Endothelial cell (in vitro differentiated cells): ENCODE measurements at places on chromosomes 3 and 15. TPM values are rescaled to one million over a fixed set of nuclear protein-coding genes. Genes with fewer than 3 reads are reported as not detected.

DNA sequence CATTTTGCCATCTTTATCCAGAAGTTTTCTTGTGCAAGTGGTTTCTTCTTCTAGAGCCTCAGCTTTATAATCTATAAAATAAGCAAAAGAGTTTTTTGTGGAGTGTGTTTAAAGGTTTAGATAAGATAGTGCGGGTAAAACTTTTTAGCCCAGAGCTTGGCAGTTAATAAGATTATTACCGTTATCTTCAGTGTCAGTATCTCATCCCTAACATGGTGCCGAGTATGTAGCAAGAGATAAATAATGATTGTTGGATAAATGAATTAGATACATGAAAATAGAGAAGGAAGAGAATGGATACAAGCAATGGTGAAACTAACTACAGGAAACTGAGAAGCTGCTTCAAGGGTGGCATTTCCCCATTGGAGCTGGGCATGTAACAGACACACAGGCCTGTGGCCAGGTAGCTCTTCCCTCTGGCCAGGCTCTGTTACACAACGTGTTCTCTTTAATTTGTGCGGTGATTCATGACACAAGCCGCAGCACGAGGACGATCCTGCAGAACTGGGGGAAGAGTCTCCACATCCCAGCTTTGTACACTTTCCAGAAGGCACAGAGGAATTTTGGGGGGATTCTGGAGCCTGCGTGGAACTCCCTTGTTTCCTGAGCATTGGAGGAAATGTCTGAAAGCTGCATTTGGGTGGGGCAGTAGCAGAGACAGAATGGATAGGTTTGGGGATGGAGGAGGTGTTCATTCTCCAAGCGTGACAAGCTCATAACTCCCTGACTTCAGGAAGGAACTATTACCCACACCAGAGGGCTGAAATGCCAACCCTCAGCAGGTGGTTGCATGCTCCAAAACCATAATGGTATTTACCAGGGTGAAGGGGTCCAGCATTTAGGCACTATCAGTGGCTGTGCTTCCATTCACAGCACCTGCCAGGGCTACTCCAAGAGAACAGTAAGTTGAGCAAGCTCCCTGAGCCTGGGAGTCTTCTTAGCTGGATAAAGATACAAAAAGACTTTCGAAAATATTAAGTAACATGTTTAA is 14.2 kb upstream of the ST6GAL1 start:
- H3K4me1 ChIP-seq: peaks cover 10% of the 10 kb centered on the region
- H3K4me3 ChIP-seq: no peak overlapping the region
- DNase-seq: no peak
- no peak overlapping the region for H3K27ac ChIP-seq

DNA sequence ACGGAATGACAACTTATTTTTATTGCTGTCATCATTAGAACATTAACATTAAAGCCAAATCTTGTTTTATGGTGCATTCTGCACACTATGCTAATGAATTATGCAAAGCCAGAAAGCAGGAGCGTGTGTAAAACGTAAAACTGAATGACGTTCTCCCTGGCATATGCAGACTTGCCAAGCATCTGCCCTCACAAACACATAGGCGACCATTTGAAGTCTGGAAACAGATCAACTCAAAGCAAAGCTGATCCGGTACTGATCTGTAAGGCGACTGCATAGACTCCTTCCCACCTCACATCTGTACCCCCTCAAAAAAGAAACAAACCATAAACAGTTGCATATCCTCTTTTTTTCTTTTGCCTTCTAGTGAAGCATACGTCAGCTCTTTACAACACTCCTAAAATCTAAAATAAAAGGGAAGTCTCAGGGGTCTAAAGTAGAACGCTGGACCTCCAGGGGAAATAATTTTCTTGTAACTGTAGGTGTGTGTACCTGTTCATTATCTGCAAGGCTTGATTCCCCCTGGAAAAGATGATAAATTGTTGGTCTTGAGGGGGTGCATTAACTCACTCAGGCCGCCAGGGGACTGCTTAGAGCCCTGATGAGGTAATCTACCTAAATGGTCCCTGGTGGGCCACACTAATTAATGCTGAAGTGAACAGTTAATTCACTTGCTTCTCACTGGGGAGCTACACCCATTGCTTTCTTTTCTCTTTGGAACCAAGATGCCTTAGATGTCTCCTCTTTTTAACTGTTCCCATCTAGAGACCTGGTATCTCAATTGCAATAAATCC is 231.4 kb downstream of the CDIN1 start:
- H3K36me3 ChIP-seq: peaks cover 3% of the 10 kb centered on the region
- DNase-seq: peak; percentile 9
- H3K27ac ChIP-seq: no peak overlapping the region
- H3K27me3 ChIP-seq: no peaks in the 10 kb centered on the region
- H3K4me3 ChIP-seq: no peak overlapping the region

GRCh38 chr3:15171096-15171495 is 35.0 kb upstream of the CAPN7 start:
- no peaks in the 10 kb centered on the region for H3K36me3 ChIP-seq
- no peak overlapping the region for H3K27ac ChIP-seq
- DNase-seq: no peak
- H3K4me3 ChIP-seq: no peak overlapping the region
- no peaks in the 10 kb centered on the region for H3K27me3 ChIP-seq

- DNase-seq: no peak
- H3K4me1 ChIP-seq: peaks cover 29% of the 10 kb centered on the region
- peak overlapping the region; percentile 83 for H3K4me3 ChIP-seq
- H3K27me3 ChIP-seq: no peaks in the 10 kb centered on the region
- no peaks in the 10 kb centered on the region for H3K36me3 ChIP-seq
Observed at GRCh38 chr3:187750513-187751123, 5.3 kb upstream of the BCL6 start.

DNA sequence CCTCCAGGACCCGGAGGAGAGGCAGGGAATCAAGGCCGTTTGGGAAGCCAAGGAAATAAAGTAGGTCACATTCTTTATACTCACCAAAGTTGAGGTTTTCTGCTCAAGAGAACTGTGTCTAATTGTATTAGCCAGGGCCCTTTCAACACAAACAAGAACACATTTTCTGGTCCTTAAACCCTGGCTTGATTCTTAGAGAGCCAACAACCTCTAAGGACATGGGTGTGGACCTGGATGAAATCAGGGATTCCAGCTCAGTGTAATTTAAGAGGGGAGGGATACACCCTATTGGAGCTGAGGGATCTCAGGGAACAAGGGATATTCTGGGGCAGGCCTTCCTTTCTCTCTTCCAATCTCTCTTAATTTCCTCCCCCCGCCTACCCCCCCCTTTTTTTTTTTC is 104.8 kb downstream of the COL6A6 start:
- no peaks in the 10 kb centered on the region for H3K4me1 ChIP-seq
- no peak for DNase-seq
- no peak overlapping the region for H3K4me3 ChIP-seq
- no peaks in the 10 kb centered on the region for H3K36me3 ChIP-seq

DNA sequence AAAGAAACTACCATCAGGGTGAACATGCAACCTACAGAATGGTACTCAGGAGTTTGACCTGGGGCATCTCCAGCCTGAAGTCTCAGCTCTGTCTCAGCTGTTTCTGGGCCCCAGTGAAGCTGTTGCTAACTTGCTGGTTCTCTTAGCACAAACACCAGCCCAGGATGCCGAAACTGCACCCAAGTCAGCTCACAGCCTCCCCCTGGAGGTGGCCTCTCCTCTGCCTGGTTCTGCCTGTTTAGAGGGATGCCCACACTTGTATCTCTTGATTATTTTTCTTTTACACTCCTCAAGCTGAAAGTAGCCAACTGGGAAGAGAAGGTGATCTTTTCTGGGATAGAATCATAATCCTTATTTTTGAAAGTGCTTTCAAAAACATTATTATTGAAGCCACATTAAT is 289.0 kb upstream of the RASGRP1 start:
- no peaks in the 10 kb centered on the region for H3K36me3 ChIP-seq
- no peaks in the 10 kb centered on the region for H3K4me1 ChIP-seq
- no peak overlapping the region for H3K27ac ChIP-seq
- H3K4me3 ChIP-seq: no peak overlapping the region

DNA sequence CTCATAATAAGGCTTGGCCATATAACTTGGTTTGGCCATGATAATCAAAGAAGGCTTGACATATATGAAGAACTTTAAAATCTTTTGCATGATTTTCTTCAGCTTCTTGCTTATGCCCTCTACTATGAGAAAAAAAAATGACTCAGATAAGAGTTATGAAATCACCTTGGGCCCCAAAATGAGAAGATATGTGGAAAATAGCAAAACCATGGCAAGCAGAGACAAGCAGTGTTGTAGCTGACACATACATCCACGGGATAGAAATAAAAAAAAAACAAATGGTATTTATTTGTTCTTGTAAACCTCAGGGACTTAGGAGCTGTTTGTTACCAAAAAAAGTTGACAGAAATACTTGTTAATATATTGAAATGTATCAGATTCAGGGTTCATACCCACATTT is 614.8 kb upstream of the BCHE start:
- no peak for DNase-seq
- H3K36me3 ChIP-seq: no peaks in the 10 kb centered on the region
- H3K27ac ChIP-seq: no peak overlapping the region
- H3K4me3 ChIP-seq: no peak overlapping the region

DNA sequence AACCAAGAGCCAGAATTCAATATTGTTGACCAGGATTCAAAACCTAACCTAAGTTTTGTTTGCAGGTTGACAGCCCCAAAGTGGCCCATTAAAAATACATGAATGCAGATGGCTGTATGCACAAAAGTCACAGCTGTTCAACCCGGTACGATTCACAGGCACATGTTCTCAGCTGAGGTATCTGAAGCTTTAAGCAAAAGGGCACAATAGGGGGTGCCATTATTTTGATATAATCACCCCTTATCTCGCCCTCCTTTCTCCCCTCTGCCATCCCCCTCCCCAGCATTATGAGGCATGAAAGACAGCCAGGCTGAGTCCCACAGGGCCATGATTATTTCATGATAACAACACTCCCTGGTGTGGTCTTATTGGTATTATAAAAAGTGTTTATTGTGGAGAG is 264.9 kb downstream of the EBLN2 start:
- no peak for DNase-seq
- H3K27ac ChIP-seq: no peak overlapping the region
- peaks cover under 1% of the 10 kb centered on the region for H3K27me3 ChIP-seq
- H3K36me3 ChIP-seq: no peaks in the 10 kb centered on the region
- no peaks in the 10 kb centered on the region for H3K4me1 ChIP-seq
- no peak overlapping the region for H3K4me3 ChIP-seq

- no peaks in the 10 kb centered on the region for H3K36me3 ChIP-seq
- no peak overlapping the region for H3K4me3 ChIP-seq
- peaks cover 4% of the 10 kb centered on the region for H3K27me3 ChIP-seq
- no peak for DNase-seq
Observed at GRCh38 chr3:141686466-141687291, 51.4 kb upstream of the RNF7 start.

DNA sequence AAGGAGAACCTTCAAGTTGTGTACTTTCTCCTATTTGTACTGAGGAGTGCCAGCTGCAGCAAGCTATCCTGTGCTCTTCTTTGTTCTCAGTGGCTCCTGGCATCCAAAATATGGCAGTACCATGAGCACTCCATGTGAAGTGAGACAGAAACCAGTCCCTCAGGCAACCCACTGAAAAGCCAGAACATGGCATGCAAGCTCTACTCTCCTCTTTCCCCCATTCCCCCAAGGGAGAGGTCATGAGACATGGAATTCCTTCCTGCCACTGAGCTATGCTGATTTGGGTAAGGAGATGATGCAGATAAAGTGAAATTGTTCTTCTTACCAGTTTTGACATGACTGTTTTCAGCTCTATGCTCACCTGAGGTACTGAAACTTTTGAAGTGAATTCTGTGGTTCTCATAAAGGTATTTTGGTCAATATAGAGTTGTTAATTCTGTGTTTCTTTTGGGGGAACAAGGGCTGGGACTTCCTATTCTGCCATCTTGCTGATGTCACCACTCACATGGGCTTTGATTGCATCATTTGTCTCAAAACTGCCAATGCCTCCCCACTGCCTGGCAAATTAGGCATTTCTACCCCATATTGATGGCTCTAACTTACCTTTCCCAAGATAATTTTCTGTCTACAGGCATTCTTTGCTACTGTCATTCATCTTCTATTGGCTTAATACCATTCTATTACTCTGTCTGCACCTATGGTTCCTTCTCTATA is 22.8 kb upstream of the CEP152 start:
- H3K27ac ChIP-seq: no peak overlapping the region
- H3K27me3 ChIP-seq: no peaks in the 10 kb centered on the region
- DNase-seq: no peak
- H3K36me3 ChIP-seq: peaks cover 14% of the 10 kb centered on the region
- H3K4me3 ChIP-seq: no peak overlapping the region

DNA sequence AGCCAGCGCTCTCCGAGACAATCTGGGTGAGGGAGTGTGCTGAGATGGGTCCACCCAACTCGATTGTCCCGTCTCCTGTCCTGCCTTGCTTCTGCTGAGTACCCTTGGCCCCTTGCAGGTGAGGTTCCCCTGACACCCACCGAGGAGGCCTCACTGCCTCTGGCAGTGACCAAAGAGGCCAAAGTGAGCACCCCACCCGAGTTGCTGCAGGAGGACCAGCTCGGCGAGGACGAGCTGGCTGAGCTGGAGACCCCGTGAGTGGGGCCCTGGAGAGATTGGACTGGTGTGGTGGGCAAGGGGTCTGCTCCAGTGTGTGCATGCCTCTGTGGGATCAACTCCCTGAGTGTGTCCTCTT is 23.6 kb downstream of the NBEAL2 start:
- H3K4me1 ChIP-seq: peaks cover 2% of the 10 kb centered on the region
- DNase-seq: no peak
- H3K27me3 ChIP-seq: peaks cover 7% of the 10 kb centered on the region
- H3K4me3 ChIP-seq: no peak overlapping the region
- peaks cover 37% of the 10 kb centered on the region for H3K36me3 ChIP-seq

DNA sequence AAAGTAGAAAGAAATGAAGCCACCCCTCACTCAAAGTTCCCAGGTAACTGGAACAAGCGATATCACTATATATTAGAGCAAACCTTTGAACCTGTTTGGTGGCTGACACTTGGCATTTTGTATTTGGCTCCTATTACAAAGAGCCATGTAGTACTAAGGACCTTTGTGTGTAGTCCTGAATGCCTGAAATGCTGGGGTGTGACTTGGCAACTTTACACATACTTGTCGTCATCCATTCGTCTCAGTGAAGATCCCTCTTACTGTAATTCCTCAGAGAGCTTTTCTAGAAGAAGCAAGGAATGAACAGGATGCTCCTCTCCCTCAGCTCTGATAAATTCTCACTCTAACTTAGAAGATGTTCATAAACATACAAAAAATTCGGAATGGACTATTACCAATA is 216.1 kb upstream of the CDIN1 start:
- H3K27me3 ChIP-seq: no peaks in the 10 kb centered on the region
- DNase-seq: no peak
- H3K27ac ChIP-seq: no peak overlapping the region
- no peaks in the 10 kb centered on the region for H3K36me3 ChIP-seq

GRCh38 chr15:101213147-101213546 is 38.7 kb downstream of the CHSY1 start:
- no peak overlapping the region for H3K4me3 ChIP-seq
- no peaks in the 10 kb centered on the region for H3K4me1 ChIP-seq
- no peak overlapping the region for H3K27ac ChIP-seq

- H3K4me1 ChIP-seq: no peaks in the 10 kb centered on the region
- no peak overlapping the region for H3K27ac ChIP-seq
- H3K36me3 ChIP-seq: no peaks in the 10 kb centered on the region
- no peak overlapping the region for H3K4me3 ChIP-seq
- H3K27me3 ChIP-seq: peaks cover 2% of the 10 kb centered on the region
Observed at GRCh38 chr3:5254281-5255048, 67.0 kb downstream of the EDEM1 start.

The CELSR3 gene
- total RNA-seq: 7.6 TPM

The POLQ gene
- total RNA-seq: 2.1 TPM
